ENCODE measurements at places on chromosomes 2 and 18.

DNA sequence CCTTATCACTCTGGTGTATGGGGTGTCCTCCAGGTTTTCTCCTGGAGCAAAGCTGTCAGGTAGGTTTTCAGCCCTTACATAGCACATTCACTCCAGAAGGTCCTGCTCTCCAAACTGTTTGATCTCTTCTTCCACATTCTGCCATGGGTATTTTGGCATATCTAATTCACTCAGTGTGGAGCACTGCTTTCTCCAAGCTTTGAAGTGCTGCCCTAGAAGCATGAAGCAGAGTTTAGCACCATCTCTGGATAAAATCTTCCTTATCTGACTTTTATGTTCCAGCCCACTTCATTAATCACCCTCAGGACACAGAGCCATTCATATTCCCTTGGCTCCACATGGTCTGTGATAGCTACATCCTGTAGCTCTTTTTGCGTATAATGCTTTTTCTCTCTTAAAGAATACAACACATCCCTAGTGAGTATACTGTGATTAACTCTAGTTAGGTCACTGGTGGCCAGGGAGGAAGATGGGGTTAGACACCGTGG, 56.7 kb upstream of the ARHGAP28 start:
- no peak for DNase-seq

- DNase-seq: no peak
Observed at GRCh38 chr18:50898919-50899318, 20.0 kb downstream of the ME2 start.

GRCh38 chr18:10259901-10260300, 194.5 kb upstream of the APCDD1 start:
- no peak for DNase-seq

DNA sequence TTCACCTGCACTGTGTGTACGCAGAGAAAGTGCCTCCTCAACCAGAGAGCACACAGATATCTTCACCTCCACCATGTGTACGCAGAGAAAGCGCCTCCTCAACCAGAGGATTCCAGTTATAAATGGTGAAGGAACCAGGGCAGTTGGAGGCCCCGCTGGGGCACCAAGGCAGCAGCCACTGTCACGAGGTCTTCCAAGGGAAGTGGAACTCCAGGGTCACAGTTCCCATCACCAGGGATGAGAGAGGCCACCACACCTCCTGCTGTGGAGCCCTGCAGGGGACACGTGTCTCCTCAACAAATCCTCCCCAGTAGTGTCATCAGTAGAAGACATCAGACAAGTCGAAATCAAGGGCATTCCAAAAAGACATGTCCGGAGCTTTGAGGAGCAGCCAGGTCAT, 28.2 kb upstream of the NFATC1 start:
- DNase-seq: no peak

- DNase-seq: no peak
Observed at GRCh38 chr2:109057686-109058085, 68.7 kb upstream of the EDAR start.
